Left ventricle myocardium superior (tissue), 1 donor: ENCODE measurements at places on chromosomes 7 and 10. TPM values are rescaled to one million over a fixed set of nuclear protein-coding genes. Genes with fewer than 3 reads are reported as not detected.

The HOXA1 gene
- total RNA-seq: not detected

The ANXA8 gene
- 3.0 TPM for total RNA-seq

The ADAM8 gene
- 2.4 TPM for total RNA-seq

The UBE3C gene
- total RNA-seq: 52.1 TPM

The ADRB1 gene
- 77.8 TPM for total RNA-seq

The OR6B1 gene
- not detected for total RNA-seq

The CTAGE8 gene
- not detected for total RNA-seq

The MKI67 gene
- total RNA-seq: 1.3 TPM

The SH2D4B gene
- total RNA-seq: not detected

The SEMA4G gene
- total RNA-seq: 1.6 TPM

The SLC37A3 gene
- 11.9 TPM for total RNA-seq

The DENND2A gene
- 14.4 TPM for total RNA-seq

The TRPV5 gene
- not detected for total RNA-seq

The AEBP1 gene
- total RNA-seq: 18.4 TPM

The ADD3 gene
- 117 TPM for total RNA-seq

The PLAC9 gene
- total RNA-seq: 23.2 TPM

The SPDYE9 gene
- total RNA-seq: not detected

The COL28A1 gene
- total RNA-seq: 2.7 TPM

The C10orf120 gene
- not detected for total RNA-seq

The HABP2 gene
- total RNA-seq: not detected

The SLC26A3 gene
- not detected for total RNA-seq

The ALOX5 gene
- total RNA-seq: 4.5 TPM

The CNTNAP2 gene
- 0.22 TPM for total RNA-seq

The EIF3A gene
- 106 TPM for total RNA-seq

The FAM180A gene
- total RNA-seq: 11.4 TPM

The LMTK2 gene
- total RNA-seq: 24.7 TPM
